NCI-H748 treated with DMSO at 0.1 percent for 48 hours (cell line): ENCODE measurements at places on chromosomes 16 and 17.

DNA sequence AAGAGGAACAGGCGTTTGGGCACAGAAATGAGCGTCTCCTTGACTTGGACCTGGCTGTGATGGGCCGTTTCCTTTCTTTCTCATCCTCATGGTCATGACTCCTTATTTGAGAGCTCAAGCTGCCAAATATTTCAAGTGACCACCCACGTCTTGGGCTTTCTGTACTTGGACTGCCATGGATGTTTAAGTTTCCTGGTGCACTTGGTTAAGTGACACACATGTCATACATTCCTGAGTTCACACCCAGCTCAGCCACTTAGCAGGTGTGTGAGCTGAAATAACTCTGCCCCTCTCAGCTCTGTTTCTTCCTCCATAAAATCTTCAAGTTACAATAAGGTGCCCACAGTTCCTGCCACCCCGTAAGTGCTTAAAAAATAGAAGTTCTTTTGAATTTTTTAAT lies 114.5 kb downstream of the CLEC16A start:
- DNase-seq: no peak

- no peak for DNase-seq
Observed at GRCh38 chr17:66549731-66550207, 247.4 kb downstream of the PRKCA start.

DNA sequence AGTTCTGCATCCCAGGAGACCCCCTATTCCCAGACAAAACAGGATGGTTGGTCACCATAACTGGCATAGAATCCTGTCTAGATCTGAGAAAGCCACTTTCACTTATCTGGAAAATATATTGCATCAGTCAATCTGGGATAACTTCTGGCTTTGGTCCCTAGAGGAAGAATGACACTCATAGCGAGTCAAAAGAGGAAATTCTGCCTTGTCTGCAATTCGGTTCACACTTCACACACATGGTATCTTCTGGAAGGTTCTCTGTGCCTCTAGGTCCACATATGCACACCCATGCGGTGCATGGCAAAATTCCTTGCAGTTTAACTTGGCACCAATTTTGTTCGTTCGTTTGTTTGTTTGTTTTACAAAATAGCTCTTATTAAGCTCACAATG lies 49.2 kb upstream of the WSCD1 start:
- DNase-seq: no peak

DNA sequence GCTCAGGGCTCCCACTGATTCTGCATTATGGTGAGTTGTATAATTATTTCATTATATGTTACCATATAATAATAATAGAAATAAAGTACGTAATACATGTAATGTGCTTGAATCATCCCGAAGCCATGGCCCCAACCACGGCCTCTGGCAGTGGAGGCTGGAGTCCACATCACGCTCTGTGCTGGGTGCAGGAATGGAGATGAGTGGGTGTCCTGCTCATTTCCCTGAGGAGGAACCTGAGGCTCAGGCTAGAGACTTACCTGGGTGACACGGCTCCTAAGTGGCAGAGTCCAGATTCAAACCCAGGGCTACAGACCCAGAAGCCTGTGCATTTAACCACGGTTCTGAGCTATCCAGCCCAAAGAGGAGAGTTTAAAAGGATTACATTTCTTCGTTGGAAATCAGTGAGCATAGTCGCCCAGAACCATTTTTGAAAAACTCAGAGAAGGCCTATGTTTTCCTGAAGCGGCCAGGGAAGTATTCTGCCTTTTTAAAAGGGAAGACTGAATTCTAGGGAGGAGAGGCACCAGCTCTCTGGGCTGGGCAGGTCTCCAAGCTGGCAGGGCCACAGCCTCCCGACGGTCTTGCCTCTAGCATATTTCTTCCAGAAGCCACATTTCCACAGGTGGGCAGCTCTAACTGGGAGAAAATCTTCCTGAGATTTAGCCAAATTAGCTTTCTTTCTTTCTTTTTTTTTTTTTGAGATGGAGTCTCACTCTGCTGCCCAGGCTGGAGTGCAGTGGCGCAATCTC lies 6.7 kb downstream of the IL4R start:
- no peak for DNase-seq

DNA sequence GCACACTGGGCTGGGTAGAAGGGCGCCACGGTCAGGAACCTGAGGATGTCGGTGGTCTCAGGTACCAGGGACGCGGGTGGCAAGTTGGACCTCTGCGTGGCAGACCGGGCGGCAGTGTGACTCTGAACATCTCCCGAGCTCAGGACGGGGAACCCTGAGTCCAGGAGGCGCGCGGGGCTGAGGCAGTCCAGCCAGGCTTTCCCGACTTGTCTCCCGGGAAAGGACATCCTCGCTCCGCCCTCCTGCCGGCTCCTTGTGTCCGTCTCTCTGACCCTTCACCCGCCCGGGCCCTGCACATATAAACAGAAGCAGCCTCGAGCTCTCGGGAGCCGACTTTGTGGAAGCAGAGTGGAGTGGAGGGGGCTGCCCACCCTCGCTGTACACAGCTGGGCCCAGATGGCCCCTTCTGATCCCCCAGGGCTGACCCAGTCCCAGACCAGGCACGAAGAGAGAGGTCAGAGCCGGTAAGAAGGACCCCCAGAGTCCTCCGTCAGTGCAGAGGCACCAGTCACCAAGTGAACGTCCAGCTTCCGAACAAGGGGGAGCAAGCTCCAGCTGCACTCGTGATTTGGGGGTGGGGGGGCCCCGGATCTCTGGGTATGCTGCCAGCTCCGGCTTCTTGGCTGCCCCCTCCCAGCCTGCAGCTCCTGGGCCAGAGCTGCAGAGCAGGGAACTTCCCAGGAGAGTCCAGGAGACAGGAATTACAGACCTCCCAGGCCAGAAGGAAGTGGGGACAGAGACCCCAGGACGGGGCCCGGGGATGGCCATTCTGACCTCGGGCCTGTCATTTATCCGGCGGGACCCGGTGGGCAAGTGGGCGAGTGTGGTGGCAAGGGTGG lies 8.5 kb upstream of the P2RX1 start:
- DNase-seq: no peak
